Substantia nigra (tissue), 51 donors: ENCODE measurements at places on chromosomes 13 and 19.

GRCh38 chr13:108560093-108560492, 69.3 kb upstream of the MYO16 start:
- DNase-seq: no peak

- DNase-seq: no peak
Measured at GRCh38 chr13:111789011-111789410, 277.9 kb upstream of the SOX1 start.

DNA sequence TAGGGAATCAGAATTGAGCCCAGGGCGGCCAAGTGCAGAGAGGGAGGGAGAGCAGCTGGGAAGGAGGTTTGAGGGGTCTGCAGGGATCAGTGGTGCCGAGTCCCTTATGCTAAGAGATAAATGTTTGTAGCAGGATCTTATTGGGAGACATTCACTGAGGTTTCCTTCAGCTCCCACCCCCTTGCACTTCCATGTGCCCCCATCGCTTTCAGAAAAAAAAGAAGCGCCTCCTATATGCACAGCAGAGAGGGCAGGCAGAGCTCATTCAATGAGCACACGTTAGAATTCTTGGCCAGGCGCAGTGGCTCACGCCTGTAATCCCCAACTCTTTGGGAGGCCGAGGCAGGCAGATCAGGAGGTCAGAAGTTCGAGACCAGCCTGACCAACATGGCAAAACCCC, 28.0 kb downstream of the CYP4F2 start:
- DNase-seq: no peak

DNA sequence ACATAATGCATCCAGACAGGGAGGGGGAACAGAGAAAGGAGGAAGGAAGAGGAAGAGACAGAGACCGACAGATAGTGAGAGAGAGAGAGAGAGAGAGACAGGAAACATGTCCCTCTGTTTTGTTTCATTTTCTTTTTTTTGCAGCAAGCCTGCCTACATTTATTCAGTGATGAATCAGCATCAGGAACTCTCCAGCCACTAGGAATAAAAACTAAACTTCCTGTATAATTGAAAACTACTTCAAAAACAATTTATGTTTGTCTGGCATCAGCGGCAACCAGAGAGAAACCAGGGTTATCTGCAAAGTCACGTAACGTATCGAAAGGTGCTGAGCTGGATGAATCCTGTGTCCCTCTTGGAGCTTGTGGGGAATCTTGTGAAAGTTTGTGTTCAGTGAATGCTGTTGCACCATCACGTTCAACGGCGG, 148.6 kb upstream of the SOX21 start:
- DNase-seq: no peak

DNA sequence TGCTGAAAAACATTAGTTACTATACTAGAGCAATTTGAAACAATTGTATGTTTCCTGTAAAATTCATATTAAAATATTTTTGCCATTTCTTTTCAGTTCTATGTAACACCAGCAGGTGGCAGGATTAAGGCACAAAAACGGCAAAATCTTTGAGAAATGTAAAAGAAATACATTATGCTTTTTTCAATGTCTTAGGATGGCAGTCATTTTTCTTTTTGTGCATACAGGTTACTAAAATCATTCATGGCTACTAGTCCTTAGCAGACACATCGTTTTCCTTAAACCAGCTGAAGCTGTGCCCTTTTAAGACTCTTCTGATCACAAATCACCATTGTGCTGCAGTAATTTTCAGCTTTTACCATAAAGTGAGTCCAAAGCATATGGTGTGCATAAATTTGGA, 800.7 kb upstream of the SLITRK5 start:
- no peak for DNase-seq
